Occipital lobe (tissue), 3 donors: ENCODE measurements at places on chromosomes 16 and 17. TPM values are rescaled to one million over a fixed set of nuclear protein-coding genes. Genes with fewer than 3 reads are reported as not detected.

The PRSS8 gene
- not detected for total RNA-seq

The C17orf50 gene
- total RNA-seq = not detected

The SEC14L1 gene
- total RNA-seq = 66.9 TPM

The AANAT gene
- total RNA-seq = not detected

The ZG16B gene
- 0.47 TPM for total RNA-seq

The ZNF750 gene
- total RNA-seq = not detected

The RNF227 gene
- 7.3 TPM for total RNA-seq

The OR1F1 gene
- 0.78 TPM for total RNA-seq
